Heart right ventricle (tissue), 16 donors: ENCODE measurements at places on chromosomes 13 and 19.

DNA sequence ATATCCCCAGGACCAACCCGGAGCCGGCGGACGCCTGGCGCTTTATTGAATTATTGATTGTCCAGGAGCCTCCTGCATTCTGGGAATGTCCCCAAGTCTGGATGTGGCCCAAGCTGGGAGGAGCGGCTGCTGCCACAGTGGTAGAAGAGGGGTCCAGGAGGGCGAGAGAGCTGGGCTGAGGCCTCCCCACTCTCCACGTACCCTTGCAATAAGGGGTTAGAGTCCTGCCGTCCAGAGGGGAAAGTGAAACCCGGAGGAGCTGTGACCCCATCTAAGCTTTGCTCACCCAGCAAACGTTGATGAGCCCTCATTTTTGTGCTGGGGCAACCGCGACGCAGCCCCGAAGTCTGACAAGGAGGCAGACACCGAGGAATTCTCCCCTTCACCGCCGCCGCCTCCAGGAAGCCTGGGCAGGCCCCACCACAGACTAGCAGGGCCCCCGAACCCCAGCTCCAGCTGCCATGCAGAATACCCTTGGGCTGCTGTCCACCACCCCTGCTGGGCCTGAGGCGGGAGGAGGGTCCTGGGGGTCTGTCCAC, 1.4 kb upstream of the C2CD4C start:
- DNase-seq: no peak

- DNase-seq: no peak
These were observed 659.9 kb downstream of the UQCRFS1 start for GRCh38 chr19:28553005-28553404.

DNA sequence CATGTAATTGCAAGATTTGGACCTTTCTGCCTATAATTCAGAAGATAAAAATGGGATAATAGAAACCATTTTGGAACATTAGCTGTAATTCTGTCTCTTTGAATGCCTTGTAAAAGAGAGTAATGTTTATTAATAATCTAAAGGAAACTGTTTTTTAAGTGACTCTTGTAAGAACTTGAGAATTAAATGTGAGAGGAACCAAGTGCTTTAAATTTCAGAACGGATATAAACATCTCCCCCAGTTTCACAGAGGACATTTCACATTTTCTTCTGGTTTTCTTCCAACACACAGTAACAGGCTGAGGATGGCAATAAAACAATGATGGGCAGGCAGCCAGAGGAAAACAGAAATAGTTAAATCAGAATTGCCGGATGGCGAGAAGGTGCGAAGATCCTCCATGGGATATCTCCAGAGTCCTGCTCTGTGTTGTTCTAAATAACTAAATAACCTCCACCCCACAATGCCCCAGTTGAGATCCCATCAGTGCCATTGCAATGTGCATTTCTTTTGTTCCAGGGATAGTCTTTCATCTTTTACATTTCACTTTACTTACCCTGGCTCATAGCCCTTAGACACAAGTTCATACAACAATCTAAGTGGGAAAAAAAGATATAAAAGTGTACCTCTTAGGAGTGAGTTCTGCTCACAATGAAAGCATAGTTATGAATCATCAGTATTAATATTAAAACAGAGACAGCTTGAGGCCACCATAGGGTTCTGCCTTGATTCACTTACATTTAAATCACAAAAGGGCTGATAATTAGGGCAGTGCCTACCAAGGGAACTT, 73.3 kb downstream of the TNFRSF19 start:
- no peak for DNase-seq

GRCh38 chr13:109509154-109509900, 277.1 kb downstream of the IRS2 start:
- DNase-seq: no peak

DNA sequence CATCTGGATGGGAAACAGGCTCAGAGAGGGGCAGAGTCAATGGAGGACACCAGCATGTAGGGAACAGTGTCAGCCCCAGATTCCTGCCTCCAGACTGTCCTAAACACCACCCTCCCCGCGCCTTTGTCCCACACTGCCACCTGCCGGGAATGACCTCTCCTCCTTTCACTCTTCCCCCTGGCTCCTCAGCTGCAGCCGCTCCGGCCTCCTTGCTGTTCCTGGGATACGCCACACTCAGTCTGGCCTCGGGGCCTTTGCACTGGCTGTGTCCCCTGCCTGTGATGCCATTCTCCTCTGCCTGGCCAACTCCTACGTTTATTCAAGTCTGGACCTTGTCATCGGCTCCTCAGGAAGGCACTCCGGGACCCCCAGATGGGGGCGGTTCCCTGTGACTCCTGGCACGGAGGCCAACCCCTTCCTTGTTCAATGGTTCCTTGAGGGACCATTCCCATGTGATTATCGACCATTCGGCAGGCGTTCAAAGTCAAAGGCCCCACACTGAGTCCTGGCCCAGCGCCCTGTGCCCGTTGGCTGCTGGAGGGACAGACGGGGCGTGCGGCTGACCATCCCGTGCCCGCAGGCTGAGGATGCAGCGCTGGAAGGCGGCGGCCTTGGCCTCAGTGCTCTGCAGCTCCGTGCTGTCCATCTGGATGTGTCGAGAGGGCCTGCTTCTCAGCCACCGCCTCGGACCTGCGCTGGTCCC, 15.8 kb downstream of the FUT6 start:
- DNase-seq: no peak

DNA sequence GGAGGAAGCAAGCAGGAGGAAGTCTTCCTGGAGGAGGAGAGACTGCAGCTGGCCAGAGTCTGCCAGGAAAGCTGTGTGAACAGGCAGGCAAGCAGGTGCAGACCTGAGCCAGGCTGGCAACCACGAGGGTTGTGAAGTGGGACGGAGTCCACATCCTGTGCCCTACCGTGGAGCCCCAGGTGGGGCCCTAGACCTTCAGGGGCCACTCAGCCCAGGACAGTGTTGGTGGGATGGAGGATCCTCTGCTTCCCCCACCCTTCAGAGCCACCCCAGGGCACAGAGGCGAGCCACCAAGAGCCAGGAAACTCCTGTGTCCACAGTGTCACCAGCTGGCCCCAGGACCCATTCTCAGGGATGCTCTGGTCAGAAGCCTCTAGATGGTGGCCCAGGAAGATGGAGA, 8.4 kb upstream of the VSTM2B start:
- DNase-seq: no peak

- DNase-seq: no peak
These were observed 5.0 kb downstream of the DCUN1D2 start for GRCh38 chr13:113485545-113485944.

DNA sequence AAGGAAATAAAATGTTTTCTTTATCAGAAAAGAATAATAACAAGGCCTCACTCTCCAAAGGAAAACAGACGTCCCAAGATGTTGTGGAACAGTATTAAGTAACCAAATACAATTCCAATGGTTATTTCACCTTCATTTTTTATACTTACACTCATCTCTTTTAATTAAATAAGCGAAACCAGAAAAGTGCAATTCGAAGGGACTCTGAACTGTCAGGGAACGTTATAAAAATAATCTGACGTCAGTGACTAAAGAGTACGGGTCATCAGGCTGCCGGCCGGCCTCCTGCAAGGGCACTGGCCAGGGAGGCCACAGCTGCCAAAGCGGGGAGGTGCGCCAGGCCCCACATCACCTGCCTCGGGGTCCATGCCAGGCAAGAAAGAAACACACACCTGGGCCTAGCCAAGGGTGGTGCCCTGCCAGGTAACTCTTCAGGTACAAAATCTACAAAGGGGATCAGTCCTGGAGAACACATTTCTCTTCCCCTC, 61.2 kb downstream of the CDADC1 start:
- DNase-seq: no peak
